ENCODE measurements at places on chromosomes 16 and 17.

- no peak for DNase-seq
Measured at GRCh38 chr17:9811086-9811485, 10.8 kb downstream of the GSG1L2 start.

GRCh38 chr17:77233635-77234334 lies 93.0 kb downstream of the SEC14L1 start:
- DNase-seq = no peak

DNA sequence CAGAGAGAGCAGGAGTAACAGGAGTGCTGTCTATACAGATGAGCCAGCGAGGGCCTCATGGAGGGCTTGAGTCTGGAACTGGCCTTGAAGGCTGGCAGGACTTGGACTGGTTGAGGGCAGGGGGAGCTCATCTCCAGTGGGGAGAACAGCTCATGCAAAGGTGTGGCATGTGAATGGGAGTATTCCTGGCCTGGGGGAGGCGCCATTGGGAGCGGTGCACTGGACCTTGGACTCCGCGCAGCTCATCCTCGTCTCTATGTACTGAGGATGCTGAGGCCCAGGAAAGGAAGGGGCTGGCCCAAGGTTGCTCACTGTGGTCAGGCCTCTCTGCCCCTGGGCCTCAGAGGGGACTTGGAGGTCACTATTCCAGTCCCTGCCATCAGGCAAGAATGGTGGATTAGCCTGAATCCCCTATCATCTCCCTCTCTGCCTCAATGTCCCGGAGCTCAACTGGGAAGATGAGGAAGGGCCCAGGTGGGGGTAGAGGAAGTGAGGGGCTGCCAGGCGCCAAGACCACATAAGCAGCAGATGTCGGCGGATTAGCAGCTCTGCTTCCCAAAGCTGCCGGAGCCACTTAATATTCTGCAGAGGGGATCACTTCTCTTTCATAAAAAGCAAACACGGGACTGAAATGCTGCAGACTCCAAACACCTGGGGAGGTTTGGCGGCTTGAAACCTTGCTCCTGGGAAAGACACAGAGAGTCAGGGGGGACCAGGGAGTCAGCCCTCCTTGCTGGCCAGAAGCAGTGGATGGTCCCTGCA lies 88.9 kb downstream of the SDK2 start:
- DNase-seq = no peak

DNA sequence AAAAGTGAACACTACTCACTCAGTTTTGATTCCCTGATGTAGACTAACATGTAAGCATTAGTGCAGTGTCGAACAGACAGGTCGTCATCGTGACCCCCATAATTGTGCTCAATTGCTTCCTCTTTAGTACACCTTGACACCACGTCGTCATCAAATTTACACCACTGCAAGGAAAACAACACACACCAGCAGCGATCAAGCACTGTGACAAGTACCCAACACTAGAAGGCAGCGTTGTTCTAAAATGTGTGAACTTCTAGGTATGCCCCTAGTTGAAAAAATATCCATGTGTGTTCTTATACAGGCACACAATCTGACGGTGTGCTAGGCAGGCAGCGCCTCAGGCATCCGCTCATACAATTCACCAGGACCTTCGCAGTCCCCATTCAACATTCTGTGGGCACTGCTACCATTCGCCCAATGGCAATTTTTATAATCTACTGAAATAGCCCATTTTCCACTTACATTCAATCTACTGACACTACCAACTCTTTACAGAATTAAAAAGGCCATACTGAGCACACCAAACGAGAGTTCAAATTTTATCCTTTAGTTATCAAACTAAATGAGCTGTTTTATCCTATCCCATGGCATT lies 23.1 kb downstream of the LITAFD start:
- no peak for DNase-seq

DNA sequence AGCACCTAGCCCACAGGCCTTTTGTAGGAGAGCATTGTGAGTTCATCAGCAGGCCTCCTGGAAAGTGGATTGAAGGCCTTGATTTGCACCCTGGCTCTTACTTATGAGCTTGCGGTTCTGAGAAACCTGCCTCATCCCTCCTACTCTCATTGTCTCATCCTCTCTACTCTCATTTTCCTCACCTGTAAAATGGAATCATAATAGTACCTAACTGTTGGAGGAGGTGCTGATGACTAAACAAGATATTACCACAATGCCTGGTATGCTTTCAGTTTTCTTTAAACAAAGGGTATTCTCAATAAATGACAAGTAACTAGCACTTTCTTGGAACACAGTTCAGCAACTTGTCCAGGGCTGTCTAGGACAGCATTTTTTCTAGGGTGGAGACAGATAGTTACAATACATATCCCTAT lies 243.1 kb upstream of the MAF start:
- no peak for DNase-seq

DNA sequence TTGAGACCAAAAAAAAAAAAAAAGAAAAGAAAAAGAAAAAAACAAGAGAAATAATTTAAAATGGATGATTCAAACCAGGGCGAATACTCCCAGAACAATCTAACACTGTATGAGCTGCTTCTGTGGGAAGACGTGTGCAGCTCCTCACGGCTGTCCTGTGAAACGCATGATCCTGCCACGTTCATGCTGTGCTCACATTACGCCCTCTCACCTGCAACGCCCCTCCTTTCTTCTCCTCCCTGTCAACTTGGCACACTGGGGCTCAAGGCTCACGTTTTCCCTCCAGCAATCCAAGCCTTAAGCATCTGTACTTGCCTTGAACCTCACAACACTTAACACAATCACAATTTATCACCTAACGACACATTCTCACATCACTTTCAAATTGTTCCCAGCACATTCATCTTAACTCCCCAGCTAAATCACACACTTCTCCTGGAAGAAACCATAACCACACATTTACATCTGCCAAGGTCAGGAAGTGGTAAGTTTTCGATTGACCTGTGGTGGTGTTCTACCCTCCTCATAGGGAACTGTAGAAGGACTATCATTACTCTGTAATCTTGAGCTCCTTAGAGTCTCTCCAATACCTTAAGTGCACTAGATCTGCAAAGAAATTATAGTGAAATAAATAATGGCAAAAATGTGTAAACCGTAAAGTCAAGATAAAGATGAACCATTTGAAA lies 29.1 kb downstream of the MBTPS1 start:
- DNase-seq = no peak

DNA sequence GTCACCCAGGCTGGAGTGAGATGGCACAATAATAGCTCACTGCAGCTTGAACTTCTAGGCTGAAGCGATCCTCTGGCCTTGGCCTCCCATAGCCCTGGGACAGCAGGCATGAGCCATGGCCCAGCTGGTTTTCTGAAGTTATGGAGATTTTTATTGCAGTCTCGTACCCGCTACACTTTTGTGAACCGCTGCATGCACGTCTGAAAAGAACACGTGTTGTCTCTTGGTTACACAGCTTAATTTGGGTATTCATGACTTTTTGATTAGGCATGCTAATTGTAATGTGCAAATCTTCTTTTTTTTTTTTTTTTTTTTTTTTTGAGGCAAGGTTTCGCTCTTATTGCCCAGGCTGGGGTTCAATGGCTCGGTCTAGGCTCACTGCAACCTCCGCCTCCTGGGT lies 13.4 kb downstream of the SLC25A10 start:
- no peak for DNase-seq

- DNase-seq = no peak
Measured at GRCh38 chr16:74449470-74449869, 28.2 kb upstream of the CLEC18B start.

DNA sequence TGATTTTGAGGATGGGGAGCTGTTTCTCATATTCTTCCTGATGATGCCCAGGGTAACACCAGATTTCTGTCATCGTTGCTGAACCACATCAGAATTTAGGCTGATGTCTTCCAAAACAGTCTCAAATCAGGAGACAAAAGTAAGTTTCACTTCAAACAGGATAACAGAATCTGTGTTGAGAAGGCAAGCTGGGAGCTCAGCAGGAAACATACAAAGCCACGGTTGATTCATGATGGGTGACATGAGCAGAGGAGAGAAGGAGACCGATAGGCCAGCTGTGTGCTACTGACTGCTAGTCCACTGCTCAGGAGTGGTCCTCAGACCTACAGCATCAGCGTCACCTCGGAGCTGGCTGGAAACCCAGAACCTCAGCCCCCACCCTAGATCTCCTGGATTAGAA lies 62.9 kb upstream of the RCVRN start:
- DNase-seq = no peak

DNA sequence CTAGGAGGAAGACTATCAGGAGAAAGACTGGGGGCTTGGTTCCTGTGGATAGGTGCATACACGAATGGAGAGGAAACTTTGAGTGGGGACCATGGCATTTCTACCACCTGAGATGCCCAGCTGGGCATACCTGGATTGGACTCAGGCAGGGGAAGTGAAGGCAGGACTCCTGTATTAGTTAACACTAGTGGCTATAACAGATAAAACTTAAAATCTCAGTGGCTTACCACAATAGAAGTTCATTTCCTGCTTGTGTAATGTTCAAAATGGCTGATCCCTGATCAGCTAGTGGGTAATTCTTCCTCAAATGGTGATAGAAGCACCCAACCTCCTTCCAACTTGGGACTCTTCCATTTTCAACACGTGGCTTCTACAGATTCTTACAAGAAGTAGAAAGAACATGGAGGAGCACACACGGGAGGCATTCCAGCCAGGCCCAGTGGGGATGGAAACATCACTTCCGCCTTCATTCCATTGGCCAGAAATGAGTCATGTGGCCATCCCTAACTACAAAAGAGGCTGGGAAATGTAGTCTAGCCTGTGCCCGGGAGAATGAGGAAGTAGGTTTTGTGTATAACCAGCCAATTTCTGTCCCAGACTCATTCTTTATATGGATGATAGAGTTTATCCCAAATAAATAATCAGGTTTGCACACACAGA lies 112.1 kb downstream of the UTP18 start:
- no peak for DNase-seq

DNA sequence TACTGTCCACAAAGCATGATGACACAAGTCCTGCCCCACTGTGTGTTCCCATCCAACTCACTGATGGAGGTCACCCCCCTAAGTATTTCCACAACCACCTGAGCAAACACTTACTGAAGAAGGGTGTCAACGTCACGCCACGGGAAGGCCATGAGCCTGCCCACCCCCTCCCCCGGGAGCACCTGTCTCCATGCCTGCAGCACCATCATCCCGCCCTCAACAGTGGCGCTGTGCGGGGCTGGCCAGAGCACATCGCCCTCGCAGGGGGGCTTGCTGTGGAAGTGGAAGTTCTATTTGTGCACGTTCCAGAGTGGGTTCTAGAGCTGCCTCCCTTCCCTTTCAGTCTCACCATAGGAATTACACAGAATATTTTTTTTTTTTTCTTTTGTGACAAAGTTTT lies 4.3 kb upstream of the MBTPS1 start:
- no peak for DNase-seq

DNA sequence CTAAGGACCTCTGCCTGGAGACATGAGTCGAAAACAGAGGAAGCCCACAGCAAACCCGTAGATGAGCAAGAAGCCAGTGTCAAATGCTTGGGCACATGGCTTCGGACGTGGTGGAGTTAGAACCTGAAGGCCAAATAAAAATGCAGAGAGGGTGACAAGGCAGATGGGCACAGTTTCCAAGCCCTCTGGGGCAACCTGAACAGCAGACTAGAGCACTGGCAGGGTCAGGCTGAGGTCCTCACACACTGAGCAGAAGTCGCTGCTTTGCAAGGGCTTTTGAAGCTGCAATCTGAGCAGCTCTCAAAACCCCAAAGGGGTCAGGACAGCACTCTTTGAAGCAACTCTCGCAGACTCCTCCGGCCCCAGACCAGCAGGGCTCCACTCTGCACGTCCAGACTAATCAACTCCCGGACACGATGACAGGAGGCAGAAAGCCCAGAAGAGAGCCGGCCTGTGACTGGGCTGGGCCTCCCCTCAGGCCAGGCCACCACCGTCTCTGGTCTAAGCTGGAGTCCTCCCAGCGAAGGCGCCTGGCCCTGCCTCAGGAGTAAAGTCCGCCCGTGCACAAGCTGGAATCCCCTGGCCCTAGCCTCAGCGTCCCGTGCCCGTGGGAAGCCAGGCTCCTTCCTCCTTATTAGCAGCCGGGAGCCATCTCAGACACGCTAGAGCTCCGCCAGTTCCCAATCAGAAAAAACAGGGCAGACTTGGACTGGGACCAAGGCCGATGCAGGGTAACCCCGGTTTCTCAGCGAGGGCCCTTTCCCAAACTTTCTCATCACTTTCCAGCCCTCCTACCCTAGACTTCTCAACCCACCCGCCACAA lies 924 bp downstream of the SMARCD2 start:
- peak; percentile 22 for DNase-seq

DNA sequence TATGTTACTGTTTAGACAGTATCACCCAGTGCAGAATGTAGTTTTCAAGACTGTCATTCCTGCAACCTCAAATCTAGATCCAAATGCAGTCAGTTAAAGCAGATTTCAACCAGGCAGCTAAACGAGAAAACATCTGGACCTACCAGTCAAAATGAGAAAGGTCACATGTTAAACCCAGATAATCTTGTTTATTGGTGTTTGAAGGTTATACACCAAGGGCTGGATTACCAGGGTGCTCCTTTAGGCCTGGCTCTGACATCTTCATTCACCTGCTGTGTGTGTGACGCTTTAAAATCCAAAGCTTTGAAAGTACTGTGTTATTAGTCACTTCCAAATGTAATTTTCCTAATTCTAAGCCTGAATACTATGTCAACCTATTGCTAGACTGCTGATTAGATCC lies 54.9 kb downstream of the IKZF3 start:
- DNase-seq = no peak

DNA sequence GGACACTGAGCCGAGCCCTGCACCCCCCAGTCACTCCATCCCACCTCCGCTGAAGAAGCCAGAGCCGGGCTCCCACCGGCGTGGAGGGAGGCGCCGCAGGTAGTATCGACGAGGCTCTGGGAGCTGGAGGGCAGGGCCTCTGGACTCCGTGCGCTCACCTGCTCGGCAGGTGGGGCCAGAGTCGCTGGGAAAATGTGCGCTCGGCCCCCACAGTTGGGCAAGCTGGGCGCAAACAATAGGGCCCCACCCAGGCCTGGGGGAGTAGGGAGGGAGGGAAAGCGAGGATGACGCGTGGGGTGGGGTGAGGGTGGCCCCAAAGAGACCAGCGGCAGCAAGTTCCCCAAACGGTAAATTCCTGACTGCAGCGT lies 668 bp downstream of the JUP start:
- DNase-seq = no peak
